RCC 7860 (cell line): ENCODE measurements at places on chromosomes 3 and 15.

DNA sequence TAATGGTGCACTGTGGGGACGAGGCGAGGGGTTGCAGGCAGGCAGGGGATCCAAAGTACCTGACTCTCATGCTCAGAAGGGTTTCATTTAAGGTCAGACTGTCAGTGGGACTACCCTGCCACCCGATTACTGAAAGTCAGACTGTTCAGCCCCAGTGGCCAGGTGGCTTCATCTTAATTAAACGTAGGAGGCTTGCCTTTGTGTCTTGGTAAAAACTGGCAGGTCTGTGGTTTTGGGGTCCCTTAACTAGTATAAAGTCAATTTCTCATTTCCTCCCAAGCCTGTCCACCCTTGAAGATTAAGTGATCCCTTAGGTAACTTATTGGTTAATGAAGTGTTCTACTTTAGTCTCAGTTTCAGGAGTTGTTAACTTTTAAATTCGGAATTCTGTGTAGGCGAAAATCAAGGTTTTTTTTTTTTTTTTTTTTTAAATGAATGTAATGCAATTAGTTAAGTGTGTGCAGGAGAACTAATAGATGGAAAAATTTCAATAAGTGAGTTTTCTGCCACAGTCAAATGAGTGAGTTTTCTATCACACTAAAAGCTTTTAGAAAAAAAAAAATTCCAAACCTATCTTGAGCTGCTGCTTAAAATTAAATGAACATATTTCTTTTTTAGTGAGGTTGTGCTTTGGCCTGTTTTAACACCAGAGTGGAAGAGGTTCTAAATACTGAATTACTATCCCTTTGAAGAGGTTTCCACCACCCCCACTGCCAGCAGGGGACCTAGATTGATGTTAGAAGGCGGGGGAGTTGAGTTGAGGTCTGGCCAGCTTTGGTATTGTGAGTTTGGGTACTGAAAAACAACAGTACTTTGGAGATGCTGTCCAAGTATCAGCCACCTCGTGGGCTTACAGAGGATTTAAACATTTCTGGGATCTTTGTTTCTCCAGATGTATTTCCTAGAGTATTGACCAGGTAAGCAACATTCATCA is 15.2 kb downstream of the ITPR1 start:
- DNase-seq: no peak

- DNase-seq: peak; percentile 67
Measured at GRCh38 chr3:192817053-192817452, 89.7 kb upstream of the FGF12 start.

GRCh38 chr3:186150041-186150830 is 41.3 kb upstream of the ETV5 start:
- DNase-seq: no peak

GRCh38 chr3:109548192-109548938 is 211.0 kb upstream of the DPPA4 start:
- DNase-seq: no peak

- no peak for DNase-seq
Measured at GRCh38 chr15:28023933-28024888, 74.9 kb downstream of the OCA2 start.

- DNase-seq: no peak
Measured at GRCh38 chr3:152321200-152321954, 52.6 kb downstream of the MBNL1 start.

GRCh38 chr3:176037636-176038035 is 1159.6 kb downstream of the TBL1XR1 start:
- DNase-seq: no peak

GRCh38 chr3:123378409-123378915 is 70.4 kb downstream of the ADCY5 start:
- no peak for DNase-seq

DNA sequence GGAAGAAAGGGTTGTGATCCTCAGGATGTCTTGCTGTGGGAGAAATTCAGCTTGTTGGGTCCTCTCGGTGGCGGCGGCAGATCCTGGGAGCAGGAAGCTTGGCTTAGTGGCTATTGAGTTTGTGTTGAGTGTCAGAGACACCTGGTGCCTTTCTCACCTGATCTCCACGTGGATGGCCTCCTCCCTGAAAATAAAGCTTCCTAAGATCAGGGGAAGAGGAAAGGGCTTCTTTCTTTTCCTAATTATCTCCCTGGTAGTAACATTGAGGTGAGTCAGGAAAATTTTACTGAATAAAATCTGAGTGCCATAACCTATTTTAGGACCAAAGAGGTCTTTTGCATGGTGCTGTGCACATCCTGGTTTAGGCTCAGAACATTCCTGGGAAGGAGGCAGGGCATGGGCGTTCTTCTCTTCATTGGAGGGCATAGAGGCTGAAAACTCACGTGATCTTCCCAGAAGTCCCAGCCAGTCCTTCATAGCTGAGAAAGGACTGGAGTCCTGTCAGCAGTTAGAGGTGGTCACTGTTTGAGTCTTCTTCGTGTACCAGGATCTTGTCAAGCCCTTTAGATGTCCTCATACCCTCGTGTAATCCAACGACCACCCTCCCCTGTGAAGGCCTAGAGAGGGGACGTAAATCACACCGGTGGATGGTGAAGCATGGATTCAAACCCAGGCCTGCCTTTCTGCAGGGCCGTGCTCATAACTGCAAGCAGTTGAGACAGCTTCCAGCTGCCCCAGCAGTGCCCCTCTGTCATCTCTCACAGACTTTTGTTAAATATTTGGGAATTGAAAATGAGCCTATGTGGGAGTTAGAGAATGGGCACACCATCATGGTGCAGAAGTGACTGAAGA is 1.1 kb downstream of the CMTM8 start:
- no peak for DNase-seq

DNA sequence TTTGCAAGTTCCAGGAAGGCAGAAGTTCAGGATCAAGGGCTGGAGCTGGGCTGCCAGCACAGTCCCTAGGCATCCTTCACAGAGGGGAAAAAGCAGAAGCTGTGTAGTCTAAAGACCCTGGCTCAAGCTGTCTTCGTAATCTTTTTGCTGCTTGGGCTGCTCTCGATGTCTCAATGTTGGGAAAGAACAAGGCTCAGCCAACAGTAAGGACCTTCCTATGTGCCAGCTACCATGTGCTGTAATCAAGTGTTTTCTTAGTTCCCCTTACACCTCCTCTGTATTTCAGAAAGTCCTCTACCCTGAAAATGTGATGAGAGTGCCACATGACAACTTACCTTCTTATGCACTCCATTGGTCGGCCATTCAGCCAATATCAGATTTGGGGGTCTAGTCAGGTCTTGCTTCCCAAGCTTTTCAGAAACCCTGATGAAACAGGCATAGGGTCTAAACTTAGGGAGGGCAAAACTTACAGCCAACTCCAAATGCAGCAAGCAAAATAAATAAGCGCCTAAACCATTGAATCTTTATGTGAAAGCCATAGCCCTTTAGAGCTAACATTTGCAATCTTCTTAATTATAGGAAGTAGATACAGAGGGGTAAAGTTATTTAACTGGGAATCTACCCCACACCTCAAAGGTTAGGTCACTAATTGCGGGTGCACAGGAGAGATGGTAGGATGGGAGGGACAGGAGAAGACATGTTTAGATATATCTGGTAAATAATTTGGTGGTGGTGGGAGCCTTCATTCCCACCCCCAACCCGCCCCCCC is 1.2 kb upstream of the EDEM1 start:
- no peak for DNase-seq

DNA sequence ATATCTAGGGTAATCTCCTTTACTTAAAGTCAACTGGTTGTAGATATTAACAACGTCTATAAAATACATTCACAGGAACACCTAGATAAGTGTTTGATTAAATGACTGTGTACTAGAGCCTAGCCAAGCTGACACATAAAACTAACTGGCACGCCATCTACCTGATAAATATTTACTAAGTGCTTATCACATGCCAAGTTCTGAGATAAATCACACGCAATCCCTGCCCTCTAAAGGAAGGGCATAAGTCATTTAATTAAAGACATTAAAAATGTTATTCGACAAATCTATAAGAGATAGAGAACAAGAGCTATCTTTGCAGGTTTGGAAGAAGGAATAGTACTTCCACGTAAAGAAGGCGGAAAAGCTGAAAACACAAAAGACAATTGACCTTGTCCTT is 11.1 kb upstream of the MB21D2 start:
- DNase-seq: no peak

GRCh38 chr15:93987068-93987467 is 244.3 kb upstream of the MCTP2 start:
- DNase-seq: no peak

GRCh38 chr3:147394884-147395225 is 11.5 kb downstream of the ZIC4 start:
- no peak for DNase-seq

- peak; percentile 34 for DNase-seq
Measured at GRCh38 chr3:40299721-40300335, 9.7 kb upstream of the EIF1B start.

DNA sequence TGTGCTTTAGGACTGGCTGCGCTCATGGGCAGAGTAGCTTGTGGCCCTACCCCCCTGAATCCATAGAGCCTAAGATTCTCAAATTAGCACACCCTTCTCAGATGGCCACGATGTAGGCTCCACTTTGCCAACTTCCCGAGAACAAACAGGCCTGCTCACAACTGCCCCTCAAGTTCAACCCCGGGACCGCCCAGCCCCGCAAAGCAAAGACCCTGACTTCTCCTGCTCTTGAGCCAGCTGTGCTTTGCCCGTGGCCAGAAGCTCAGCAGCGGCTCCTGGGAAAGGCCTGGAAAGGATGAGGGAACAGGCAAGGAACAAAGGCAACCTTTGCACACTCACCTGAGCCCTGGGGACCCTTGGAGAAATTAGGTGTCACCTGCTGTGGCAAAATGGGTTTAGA is 32.0 kb downstream of the CYP11A1 start:
- no peak for DNase-seq

DNA sequence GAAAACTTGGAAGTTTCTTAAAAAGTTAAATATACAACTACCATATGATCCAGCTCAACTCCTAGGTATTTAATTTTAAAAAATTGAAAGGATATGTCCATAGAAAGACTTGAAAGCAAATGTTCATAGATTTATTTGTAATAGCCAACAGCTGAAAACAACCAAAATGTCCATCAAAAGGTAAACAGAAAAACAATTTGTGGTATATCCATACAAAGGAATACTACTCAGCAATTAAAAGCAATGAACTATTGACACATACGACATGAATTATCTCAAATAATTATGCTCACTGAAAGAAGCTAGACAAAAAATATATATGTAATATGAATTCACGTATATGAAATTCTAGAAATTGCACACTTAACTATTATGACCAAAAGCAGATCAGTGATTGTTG is 249.5 kb downstream of the MEIS2 start:
- DNase-seq: no peak

- no peak for DNase-seq
Measured at GRCh38 chr3:11077466-11077865, 76.8 kb upstream of the HRH1 start.

DNA sequence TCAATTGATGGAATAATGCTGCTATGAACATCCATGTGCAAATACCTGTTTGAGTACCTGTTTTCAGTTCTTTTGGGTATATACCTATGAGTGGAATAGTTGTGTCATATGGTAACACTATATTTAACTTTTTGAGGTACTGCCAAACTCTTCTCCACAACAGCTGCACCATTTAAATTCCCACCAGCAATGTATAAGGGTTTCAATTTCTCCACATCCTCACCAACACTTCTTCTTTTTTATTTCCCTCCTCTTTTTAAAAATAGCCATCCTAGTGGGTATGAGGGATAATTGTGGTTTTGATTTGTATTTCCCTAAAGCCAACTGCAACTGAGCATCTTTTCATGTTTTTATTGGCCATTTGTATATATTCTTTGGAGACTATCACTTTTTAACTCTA is 31.3 kb upstream of the ARHGEF3 start:
- DNase-seq: no peak

DNA sequence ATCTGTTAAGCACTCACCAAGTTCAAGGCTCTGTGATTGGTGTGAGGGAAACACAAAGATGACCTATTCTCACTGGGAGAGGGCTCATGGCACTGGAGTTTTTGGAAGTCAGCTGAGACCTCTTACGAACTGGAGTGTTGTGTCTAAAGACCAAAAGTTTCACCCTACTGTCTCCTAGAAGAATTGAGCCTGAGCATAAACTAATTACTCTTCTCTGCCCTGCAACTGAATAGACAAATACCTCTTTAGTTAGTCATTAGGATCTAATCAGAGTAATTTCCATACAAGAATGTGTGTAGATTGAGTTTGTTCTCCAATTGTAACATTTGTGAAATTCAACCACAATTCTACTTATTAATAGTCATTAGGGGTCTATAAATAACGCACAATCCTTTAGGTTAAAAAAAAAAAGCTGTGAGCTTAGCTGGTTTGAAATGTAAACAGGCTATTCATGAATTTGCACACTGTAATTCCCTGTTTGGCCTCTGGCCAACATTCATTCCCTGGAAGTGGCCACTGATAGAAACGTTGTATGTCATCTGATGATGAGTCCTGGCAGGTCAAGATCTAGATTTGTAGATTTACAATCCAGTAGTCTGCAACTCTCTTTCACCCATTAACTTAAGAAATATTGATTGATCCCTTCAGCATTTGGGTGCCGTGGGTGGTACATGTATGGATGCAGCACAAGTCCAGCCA is 76.8 kb upstream of the SOX14 start:
- DNase-seq: no peak

DNA sequence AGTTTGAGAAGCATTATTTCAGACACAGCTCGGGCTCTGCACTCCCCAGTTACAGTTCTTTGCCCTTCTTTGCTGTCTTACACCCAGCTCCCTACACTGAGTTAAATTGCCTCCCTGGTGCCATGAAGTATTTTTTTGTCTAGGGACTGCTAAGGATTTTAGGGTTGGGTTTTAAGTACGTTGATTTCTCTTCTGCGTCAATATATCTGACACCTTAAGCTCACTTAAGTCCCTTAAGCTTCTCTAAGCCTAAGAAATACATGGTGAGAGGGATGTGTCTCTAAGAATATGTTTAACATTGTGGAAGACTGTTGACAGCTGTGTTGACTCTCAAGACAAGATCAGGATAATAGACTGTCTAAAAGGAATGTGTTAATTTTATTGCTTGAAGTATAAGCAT is 400.5 kb downstream of the PTPRG start:
- no peak for DNase-seq

DNA sequence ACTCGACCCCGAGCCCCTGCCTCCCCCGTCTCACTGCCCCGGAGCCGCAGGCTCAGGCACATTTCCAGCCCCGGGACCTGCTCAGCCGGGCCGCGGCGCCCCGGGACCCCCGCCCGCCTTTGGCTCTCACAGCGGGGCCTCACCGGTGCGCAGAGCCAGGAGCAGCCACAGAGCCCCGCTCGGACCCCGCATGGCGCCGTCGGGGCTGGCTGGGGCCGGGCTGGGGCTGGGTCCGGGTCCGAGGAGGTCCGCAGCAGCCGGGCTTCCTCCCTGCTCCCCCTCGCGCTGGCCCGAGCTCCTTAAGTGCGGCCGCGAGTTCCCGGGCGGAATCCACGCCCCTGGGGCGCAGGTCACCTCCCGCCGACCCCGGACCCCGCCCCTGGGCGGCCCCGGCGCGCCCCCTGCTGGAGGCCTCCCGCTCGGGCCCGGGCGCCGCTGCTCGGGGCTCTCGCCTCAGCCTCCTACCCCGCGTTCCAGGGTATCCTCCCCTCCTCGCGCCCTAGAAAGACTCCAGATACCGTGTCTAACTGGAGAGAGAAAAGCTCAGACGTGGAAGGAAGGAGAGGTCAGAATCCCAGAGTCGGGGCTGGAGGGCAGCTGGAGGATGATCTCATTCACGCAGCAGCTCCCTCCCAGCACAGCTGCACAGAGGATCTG is at the start of gene MELTF:
Gene MELTF, minus strand, starts transcription at position 307 of the 657 bp plus-strand sequence. Its CDS starts 115 bp downstream, at position 192.
- DNase-seq: peak; percentile 22
